Heart right ventricle (tissue), 16 donors: ENCODE measurements at places on chromosomes 4 and X. TPM values are rescaled to one million over a fixed set of nuclear protein-coding genes. Genes with fewer than 3 reads are reported as not detected.
A peak's percentile ranks its signal among the peaks of the same experiment; 100 is the strongest.

DNA sequence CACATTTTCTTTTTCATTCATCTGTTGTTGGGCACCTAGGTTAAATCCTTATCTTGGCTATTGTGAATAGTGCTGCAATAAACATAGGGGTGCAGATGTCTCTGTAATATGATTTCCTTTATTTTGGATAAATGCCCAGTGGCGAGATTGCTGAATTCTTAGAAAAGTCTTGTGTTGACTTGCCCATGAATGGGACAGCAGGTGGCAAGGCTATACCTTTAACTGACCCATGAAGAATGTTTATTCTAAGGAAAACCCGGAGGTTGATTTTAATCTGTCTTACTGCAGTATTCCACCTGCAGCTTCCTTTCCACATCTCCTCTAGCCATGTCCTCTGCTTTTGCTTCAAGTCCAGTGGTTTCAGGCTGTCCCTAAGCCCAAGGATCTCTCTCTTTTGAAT lies 220.6 kb downstream of the SNCA start:
- no peaks in the 10 kb centered on the region for H3K36me3 ChIP-seq
- H3K27ac ChIP-seq, result no peak overlapping the region
- H3K27me3 ChIP-seq, result no peaks in the 10 kb centered on the region
- H3K4me1 ChIP-seq, result no peaks in the 10 kb centered on the region
- H3K4me3 ChIP-seq, result no peak overlapping the region

- H3K27me3 ChIP-seq, result no peaks in the 10 kb centered on the region
- no peaks in the 10 kb centered on the region for H3K36me3 ChIP-seq
- no peak overlapping the region for H3K4me3 ChIP-seq
- no peak for DNase-seq
- no peak overlapping the region for H3K27ac ChIP-seq
- peaks cover 4% of the 10 kb centered on the region for H3K4me1 ChIP-seq
Measured at GRCh38 chr4:68490826-68491457, 43.7 kb downstream of the TMPRSS11E start.

DNA sequence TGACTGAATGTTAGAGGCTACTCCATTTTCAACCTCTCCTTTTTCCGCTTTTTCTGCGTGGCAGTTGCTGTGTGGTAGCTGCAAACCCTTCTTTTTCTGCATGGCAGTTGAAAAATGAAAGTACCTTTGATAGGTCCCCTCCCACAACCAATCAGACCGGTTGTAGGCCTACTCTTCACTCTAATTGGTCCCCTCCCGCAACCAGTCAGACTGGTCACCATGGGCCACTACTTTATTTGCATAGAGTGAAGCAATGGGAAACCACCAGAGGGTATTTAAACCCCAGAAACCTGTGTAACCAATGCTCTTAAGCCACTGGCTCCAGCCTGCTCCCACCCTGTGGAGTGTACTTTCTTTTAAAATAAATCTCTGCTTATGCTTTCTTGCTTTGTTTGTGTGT lies 877.8 kb downstream of the FAM133A start:
- DNase-seq, result no peak
- no peak overlapping the region for H3K27ac ChIP-seq
- H3K4me3 ChIP-seq, result no peak overlapping the region
- no peaks in the 10 kb centered on the region for H3K27me3 ChIP-seq

- H3K27me3 ChIP-seq, result peaks cover 13% of the 10 kb centered on the region
- no peak for DNase-seq
- no peaks in the 10 kb centered on the region for H3K36me3 ChIP-seq
- H3K4me3 ChIP-seq, result no peak overlapping the region
- H3K4me1 ChIP-seq, result no peaks in the 10 kb centered on the region
- no peak overlapping the region for H3K27ac ChIP-seq
Measured at GRCh38 chr4:172813359-172813923, 355.2 kb upstream of the GALNT7 start.

GRCh38 chr4:126291886-126292285 lies 977.1 kb downstream of the FAT4 start:
- H3K27ac ChIP-seq, result no peak overlapping the region
- H3K36me3 ChIP-seq, result no peaks in the 10 kb centered on the region
- H3K4me3 ChIP-seq, result no peak overlapping the region
- no peaks in the 10 kb centered on the region for H3K27me3 ChIP-seq
- no peaks in the 10 kb centered on the region for H3K4me1 ChIP-seq
- DNase-seq, result no peak

DNA sequence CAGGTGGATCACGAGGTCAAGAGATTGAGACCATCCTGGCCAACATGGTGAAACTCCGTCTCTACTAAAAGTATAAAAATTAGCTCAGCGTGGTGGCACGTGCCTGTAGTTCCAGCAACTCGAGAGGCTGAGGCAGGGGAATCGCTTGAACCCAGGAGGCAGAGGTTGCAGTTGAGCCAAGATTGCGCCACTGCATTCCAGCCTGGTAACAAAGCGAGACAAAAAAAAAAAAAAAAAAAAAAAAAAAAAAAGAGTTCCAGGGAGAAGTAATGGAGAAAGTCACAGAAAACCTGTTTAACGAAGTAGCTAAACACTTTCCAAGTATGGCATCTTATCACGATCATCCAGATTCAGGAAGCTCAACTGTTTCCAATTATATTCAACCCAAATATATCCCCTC lies 10.9 kb downstream of the KLHL4 start:
- H3K4me1 ChIP-seq, result no peaks in the 10 kb centered on the region
- H3K4me3 ChIP-seq, result no peak overlapping the region
- DNase-seq, result no peak
- no peaks in the 10 kb centered on the region for H3K27me3 ChIP-seq
- no peak overlapping the region for H3K27ac ChIP-seq

- peak; percentile 51 for DNase-seq
- no peaks in the 10 kb centered on the region for H3K27me3 ChIP-seq
- H3K27ac ChIP-seq, result peak overlapping the region; percentile 92
- peak overlapping the region; percentile 85 for H3K4me3 ChIP-seq
- peaks cover 67% of the 10 kb centered on the region for H3K4me1 ChIP-seq
Measured at GRCh38 chr4:139556724-139557555, 921 bp upstream of the SETD7 start.

DNA sequence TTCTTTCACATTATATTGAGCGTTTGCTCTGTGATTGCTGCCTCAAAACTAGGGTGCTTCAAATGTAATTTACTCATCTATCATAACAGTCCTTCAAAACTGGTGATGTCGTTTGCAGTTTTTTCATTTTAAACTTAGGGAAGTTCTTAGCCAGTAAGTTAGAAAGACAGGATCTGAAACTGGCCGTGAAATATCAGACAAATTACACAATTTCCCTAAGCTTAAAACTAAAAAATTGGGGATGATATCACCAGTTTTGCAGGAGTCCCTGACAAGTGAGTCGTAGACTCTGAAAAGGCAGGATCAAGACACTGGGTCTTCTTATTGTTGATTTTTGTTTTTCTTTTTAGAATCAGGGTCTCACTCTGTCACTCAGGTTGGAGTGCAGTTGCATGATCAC lies 44.8 kb downstream of the MOB1B start:
- DNase-seq, result no peak
- no peaks in the 10 kb centered on the region for H3K36me3 ChIP-seq
- H3K27me3 ChIP-seq, result no peaks in the 10 kb centered on the region

GRCh38 chr4:6594826-6595355 lies 19.9 kb downstream of the MAN2B2 start:
- no peak overlapping the region for H3K4me3 ChIP-seq
- H3K27me3 ChIP-seq, result no peaks in the 10 kb centered on the region
- H3K36me3 ChIP-seq, result peaks cover 74% of the 10 kb centered on the region
- no peak overlapping the region for H3K27ac ChIP-seq
- no peaks in the 10 kb centered on the region for H3K4me1 ChIP-seq

DNA sequence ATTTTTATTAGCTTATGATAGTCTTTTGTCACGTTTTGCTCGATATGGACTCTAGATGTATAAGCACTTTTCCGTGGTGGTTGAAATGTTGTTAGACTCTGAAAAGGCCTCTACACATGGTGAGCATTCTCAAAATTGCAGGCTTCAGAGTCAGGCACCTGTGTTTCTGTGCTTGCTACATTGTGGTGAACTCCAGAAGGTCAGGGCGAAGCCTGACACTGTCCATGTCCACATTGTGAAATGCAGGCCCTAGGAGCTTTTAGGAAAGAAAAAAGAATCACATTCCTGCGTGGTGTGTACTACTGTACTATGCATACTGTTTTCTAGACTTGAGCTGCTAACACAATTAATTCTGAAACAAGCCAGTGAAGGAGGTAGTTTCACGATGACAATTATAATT lies 86.3 kb downstream of the HS3ST1 start:
- no peak overlapping the region for H3K4me3 ChIP-seq
- H3K36me3 ChIP-seq, result no peaks in the 10 kb centered on the region
- no peaks in the 10 kb centered on the region for H3K4me1 ChIP-seq
- DNase-seq, result no peak
- peaks cover 3% of the 10 kb centered on the region for H3K27me3 ChIP-seq
- no peak overlapping the region for H3K27ac ChIP-seq

DNA sequence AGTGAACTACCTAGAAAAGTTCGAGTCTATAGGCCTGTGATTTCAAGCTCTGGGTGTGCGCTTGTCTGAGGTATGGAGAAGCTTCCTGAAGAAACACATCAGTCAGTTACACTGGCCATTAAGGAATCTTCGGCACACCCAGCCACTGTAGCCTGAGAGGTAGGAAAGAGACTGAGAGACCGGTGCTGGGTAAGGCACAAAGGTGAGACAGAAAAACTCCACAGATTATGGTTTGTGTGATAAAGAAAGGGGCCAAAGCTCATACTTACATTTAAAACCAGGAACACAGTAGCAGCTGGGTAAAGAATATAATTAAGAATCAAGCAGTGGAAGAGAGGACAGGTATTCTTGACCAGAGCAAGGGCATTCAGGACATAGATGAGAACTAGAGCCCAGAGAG lies 74.8 kb upstream of the TTC29 start:
- no peak overlapping the region for H3K27ac ChIP-seq
- no peak for DNase-seq
- H3K4me1 ChIP-seq, result no peaks in the 10 kb centered on the region
- H3K36me3 ChIP-seq, result no peaks in the 10 kb centered on the region
- H3K27me3 ChIP-seq, result no peaks in the 10 kb centered on the region
- no peak overlapping the region for H3K4me3 ChIP-seq

- H3K4me3 ChIP-seq, result no peak overlapping the region
- no peaks in the 10 kb centered on the region for H3K4me1 ChIP-seq
- H3K36me3 ChIP-seq, result no peaks in the 10 kb centered on the region
- DNase-seq, result no peak
- H3K27me3 ChIP-seq, result no peaks in the 10 kb centered on the region
Measured at GRCh38 chr4:127525608-127526007, 107.1 kb upstream of the INTU start.

DNA sequence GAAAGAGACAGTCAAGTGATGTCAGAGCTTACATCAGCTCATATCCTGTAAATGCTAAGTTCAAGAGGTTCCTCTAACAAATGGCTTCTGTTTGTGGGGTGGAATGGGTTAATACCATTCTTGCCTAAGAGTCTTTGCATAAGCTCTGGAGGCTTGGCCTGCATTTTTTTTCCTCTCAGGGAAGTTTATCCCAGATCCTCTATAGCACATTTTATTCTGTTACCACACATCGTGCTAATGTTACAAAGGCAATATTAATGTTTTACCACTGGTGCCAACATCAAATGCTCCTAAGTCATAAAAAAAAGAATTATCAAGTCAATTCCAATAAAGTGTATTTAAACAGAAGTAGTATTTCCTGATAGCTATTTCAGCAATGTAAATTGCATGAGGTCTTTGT lies 2.9 kb upstream of the ADH6 start:
- DNase-seq, result no peak
- H3K27me3 ChIP-seq, result no peaks in the 10 kb centered on the region
- H3K4me3 ChIP-seq, result no peak overlapping the region
- no peaks in the 10 kb centered on the region for H3K36me3 ChIP-seq

DNA sequence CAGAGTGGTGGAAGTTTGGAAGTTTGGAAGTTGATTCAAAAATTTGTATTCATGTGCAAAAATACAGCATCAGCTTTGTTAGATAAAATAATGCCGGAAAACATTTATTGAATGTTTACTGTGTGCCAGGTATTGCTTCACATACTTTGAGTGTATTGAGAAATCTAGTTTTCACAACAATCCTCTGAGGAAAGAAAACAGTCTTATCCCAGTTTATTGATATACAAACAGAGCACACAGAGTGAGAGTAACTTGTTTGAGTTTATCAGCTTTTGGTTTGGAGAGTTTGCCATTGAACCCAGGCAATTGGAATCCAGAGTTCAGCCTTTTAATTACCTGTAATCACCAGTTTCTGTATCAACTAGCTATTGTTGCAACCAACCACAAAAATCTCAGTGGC lies 127.2 kb upstream of the RPS6KA3 start:
- no peak for DNase-seq
- H3K27me3 ChIP-seq, result no peaks in the 10 kb centered on the region
- H3K27ac ChIP-seq, result no peak overlapping the region
- H3K4me3 ChIP-seq, result no peak overlapping the region

DNA sequence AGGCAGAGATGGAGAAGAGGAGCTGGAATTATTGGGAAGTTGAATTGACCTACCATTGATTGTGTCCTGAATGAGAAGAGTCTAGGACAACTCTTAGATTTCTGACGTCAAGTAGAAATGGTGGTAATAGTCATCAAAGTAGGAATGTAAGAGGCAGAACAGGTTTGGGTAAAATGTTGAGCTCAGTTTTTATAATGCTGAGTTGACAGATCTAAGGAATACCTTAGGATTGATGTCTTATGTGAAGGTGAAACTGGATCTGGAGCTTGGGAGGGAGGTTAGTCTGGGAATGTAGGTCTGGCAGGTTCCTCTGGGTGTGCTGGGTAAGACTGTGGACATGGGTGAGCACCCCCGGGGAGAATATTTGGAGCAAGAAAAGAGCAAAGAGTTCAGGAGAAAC lies 31.9 kb downstream of the JADE1 start:
- no peak for DNase-seq
- no peak overlapping the region for H3K27ac ChIP-seq
- H3K4me3 ChIP-seq, result no peak overlapping the region
- peaks cover 95% of the 10 kb centered on the region for H3K4me1 ChIP-seq
- no peaks in the 10 kb centered on the region for H3K27me3 ChIP-seq

DNA sequence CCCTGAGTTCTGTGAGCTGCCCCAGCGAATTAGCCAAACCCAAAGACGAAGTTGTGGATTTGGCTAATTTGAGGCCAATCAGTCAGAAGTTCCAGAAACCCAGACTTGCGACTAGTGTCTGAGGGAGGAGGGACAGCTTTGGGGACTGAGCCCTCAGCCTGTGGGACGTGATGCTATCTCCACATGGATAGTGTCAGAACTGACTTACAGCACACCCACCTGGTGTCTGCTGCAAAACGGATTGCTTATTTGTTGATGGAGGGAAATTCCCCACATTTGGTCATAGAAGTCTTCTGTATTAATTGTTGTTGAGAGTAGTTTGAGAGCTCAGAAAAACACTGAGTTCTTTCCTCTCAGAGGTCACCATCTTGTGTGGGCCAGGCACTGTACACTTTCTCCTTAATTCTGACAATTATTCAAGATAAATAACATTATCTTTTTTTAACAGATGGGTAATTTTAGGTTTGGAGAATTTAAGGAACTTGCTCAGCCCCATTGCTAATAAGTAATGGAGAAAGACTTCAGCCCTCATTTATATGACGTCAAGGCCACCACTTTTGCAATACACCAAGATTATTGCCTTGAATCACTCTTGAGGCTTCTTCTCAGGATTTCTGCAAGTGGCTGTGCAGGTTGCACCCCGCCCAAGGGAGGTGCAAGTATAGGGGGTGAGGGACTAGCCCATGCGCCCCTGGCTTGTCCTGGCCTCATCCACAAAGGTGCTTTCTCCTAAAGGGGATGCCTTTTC lies 16.7 kb downstream of the CLRN2 start:
- H3K27ac ChIP-seq, result no peak overlapping the region
- DNase-seq, result no peak
- no peaks in the 10 kb centered on the region for H3K4me1 ChIP-seq
- H3K4me3 ChIP-seq, result no peak overlapping the region

Gene XK
- total RNA-seq, result 9.4 TPM

Gene USP17L24
- not detected for total RNA-seq

Gene KLKB1
- 0.87 TPM for total RNA-seq

Gene AWAT2
- total RNA-seq, result not detected

Gene SPANXB1
- not detected for total RNA-seq
